ENCODE measurements at places on chromosomes 2 and 18.

- no peak for DNase-seq
Measured at GRCh38 chr2:71528131-71528591, 74.8 kb downstream of the DYSF start.

DNA sequence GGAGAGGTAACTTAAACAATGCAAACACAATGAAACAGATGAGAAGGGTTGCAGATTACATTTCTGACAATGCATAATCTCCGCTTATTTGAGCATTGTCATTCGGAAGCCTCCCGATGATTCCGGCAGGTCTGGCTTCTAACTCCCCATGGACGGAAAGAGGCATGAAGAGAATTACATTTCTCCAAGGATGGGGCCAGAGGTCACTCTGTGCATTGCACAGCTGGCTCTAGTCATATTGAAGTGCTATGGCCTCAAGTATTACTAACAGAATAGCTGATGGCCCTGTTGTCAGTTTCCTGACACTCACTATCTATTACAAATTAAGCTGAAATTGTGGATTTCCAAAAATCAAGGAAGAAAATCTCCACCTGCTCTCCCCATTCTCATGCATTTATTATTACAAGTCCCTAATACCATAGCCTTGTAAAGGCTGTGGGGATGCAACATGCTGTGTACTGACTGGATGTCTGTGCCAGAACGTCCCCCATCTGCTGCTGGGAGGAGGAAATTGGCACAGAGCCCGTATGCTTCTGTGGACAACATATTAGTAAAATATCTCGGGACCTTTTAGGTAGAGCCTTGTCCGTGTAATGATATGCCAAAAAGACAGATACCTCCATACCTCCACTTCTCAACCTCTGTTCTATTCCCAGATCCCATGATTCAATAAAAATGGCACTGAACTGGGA is 168.1 kb downstream of the SETBP1 start:
- DNase-seq = no peak

- DNase-seq = no peak
Measured at GRCh38 chr2:126879348-126880298, 19.1 kb upstream of the TEX51 start.

GRCh38 chr2:109238580-109238979 is 109.6 kb downstream of the SH3RF3 start:
- peak; percentile 54 for DNase-seq

DNA sequence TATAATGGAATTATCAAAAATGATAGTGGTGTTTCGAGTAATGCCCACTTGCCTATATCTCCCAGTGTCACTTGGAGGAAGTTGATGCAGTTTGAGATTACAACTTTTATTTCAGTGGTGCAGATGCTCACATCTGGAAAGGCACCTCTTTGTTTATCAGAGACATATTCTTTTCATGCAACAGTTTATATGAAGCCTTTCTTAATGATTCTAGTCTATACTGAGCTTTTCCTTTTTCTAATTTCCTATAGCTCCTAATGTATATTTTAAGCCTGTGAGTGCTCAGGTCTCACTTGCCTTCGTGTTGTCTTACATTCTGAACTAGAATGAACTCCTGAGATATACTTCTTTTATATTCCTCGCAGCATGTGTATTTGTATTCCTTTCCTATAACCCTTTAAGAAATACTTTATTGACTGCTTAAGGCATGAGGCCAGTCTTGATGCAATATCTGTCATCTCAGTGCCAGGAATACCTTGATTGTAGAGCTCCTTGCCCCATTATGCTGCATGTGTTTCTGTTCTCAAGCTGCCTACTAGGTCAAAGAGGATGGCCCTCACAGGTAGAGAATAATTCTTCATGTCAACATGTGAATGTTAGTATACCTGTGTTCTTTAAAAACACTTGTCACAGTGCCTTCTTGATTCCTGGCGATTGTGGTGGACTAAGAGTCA is 52.6 kb downstream of the VRK2 start:
- DNase-seq = no peak

DNA sequence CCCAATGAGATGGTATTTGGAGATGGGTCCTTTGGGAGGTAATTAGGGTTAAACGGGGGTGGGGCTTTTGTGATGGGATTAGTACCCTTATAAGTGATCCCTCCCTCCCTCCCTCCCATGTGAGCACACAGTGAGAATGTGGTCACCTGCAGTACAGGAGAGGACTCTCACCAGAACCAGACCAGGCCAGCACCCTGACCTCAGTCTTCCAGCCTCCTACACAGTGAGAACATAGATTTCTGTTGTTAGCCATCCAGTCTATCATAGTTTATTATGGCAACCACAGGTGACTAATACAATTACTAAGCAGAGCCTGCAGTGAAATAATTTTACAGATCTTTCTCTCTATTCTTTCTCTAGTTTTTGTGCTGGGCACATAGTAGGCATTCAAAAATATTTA is 137.7 kb upstream of the PKDCC start:
- no peak for DNase-seq

- DNase-seq = no peak
Measured at GRCh38 chr18:68387246-68387645, 327.7 kb downstream of the TMX3 start.

DNA sequence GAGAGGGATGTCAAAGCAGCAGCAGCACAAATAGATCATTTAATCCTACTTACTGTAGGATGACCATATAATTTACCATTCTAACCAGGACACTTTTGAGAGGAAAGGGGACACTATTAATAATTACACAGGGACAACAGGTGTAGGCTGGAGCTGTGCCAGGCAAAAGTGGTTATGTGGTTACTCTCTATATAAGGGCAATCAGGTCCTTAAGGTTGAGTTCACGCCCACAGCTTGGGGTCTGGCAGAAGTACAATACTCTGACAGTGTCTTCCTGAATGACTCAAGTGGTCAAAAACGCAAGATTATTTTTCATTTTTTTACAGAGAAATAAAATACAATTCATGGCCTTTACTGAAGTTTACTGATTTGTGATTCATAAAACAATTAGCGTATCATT is 2.8 kb downstream of the PREPL start:
- DNase-seq = peak; percentile 59

- no peak for DNase-seq
Measured at GRCh38 chr18:23563377-23564043, 22.8 kb downstream of the NPC1 start.

DNA sequence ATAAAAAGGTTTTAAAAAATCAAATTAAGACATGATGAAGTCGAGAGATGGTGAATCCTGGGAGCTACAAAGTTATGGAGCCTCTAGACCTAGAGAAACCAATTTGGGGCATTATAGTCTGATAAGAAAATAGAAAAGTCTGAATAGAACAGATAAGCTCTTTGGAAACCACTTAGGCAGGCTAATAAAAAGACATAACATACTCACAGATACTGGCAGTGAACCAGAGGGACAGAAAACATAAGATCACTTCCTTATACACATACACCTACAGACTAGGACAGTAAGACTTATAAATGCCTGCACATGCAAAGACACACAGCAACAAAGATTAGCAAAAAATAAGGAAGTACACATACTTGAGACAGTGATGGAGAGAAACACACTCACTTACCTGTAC is 20.0 kb downstream of the SMC6 start:
- no peak for DNase-seq

DNA sequence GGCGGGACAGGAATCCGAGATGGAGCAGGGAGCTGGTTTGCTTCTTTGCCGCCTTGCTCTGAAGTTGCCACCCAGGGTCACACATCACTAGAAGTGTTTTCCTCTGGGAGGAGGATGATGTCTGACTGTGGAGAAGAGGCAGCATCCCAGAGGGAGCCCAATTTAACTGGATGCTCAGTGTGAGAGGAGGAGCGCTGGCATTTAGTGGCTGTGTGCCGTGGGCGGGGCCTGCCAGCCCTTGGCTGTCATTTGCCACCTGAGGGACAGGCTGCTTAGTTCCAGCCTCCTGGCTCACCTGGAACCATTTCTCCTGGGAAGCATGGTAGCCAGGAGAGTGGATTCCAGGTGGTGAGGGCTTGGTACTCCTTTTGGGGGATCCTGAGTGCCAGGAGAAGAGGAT is 9.6 kb downstream of the B3GNT2 start:
- no peak for DNase-seq

GRCh38 chr2:196241175-196241574 is 69.8 kb upstream of the STK17B start:
- DNase-seq = peak; percentile 41

DNA sequence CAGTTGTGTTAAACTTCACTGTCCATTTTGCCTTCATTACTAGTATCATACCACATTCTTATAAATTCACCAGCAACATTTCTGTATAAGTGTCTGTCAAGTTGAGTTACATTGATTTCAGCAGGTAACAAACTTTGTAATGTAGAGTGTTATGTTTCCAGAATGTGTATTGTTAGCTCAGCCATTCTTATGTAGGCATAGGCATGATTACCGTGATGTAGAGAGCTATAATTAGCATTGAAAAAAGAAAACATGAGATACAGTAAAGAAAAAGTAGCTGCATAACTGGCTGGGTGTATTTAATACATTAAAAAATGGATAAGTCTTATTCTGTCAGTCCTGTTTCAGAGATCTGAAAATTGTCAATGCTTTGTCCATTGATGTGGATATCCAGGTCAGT is 8.5 kb downstream of the KCNJ13 start:
- no peak for DNase-seq

GRCh38 chr2:86336675-86337243 is 667 bp downstream of the REEP1 start:
- DNase-seq = peak; percentile 45

- DNase-seq = no peak
Measured at GRCh38 chr2:40955635-40956034, 503.7 kb upstream of the SLC8A1 start.

DNA sequence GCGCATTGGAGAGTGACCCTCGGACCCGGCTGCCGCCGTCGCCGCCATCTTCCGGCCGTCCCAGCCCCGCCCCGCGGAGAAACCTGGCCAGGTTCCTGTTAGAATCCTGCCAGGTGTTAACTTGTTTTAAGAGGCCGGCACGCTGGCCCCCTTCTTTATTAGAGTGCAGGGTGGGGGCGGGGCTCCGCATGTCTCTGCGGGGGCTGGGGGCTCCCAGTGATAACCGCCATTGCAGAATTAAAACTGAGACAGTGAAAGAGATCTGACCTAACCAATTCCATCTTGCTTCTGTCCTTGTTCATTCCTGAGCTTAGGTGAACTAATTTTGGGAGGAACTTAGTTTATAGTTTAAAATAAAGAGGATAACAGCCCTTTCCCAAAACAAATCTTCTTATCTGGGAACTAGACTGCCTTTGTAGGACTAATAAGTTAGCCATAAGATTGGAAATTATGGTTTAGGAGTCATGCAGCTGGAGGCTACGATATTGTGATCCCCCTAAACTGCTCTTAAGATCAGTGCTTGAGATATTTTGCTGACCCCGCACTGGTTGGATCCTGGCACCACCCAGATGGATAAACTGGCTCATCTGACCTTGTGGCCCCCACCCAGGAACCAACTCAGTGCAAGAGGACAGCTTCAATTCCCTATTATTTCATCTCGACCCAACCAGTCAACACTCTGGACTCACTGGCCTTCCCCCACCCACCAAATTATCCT is 543 bp upstream of the STARD7 start:
- DNase-seq = no peak

DNA sequence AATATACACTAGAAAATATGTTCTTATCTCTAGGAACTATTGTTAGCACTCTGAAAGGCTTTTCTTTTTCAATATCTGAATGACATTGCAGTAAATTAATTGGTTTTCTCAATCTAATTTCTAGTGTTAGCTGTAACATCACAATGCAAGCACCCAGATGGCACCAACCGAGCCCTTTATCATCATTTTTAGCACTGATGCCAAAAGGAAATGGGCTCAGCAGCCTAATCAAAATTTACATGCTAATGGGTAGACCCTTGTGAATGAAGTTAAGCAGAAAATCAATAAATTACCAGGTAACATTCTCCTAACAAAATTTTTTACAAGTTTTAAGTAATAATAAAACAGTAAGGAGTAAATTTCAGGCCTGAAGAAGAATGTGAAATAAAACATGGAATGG is 53.5 kb upstream of the PGAP1 start:
- no peak for DNase-seq

GRCh38 chr2:113136828-113137775 is 9.7 kb downstream of the IL1RN start:
- DNase-seq = peak; percentile 59

DNA sequence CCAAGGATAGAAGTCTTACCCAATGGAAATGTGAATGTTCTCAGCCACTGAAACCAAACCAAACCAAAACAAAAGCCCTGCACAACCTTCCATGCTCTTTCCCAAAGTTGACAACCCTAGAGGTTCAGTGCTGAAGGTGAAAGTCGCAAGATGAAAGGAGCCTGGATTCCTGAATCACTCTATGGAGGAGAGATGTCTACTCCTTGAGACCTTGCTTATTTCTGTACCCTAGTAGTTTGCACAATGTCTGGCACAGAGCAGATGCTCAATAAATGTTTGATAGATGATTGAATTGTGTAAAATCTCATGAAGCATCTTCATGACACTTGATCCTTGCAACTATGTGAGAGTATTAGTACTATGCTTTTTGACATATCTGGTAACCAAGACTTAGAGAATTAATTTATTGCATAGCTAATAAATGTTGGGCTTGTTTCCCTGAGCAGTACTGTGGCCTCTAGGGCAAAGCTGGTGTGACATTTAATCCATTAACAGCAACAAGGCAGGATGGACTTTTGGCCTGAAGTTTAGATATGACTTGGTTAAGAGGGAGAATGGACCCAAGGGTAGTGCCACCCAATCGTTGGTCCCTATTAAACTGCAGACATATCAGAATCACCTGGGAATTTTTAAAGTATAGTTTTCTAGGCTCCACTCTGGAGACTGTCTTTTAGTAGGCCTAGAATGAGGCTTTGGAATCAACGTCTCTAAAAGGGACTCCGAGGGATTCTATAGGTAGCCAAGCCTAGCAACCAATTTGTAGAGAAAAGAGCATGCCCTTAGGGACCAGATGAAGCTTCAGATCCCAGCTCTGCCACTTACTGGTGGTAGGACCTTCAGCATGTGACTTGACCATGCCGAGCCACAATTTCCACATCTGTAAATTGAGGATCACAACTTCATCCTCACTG is 145.9 kb downstream of the DDX1 start:
- no peak for DNase-seq

DNA sequence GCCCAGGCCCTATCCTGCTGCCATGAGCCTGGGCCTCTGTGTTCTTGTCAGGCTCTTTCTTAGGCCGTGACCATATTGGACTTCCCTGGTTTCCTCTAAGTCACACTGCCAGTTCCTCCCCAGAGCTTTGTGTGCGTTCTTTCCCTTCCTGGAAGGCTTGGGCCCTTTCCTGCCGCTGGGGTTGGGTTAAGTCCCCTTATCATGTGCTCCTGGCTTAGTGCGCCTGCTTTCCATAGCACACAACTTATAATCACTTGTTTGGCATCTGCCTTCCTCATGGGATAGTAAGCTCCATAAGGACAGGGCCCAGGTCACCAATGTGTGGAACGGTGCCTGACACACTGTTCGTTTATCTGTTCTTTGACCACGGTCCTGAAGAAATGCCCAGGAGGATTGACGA is 31.3 kb downstream of the NIFK start:
- DNase-seq = no peak

All from activated CD4-positive, alpha-beta T cell treated with anti-CD3 and anti-CD28 coated beads for 36 hours (primary cell).